ENCODE measurements at places on chromosomes 3 and 15.

GRCh38 chr3:142118911-142119310, 30.4 kb downstream of the TFDP2 start:
- no peak for DNase-seq

DNA sequence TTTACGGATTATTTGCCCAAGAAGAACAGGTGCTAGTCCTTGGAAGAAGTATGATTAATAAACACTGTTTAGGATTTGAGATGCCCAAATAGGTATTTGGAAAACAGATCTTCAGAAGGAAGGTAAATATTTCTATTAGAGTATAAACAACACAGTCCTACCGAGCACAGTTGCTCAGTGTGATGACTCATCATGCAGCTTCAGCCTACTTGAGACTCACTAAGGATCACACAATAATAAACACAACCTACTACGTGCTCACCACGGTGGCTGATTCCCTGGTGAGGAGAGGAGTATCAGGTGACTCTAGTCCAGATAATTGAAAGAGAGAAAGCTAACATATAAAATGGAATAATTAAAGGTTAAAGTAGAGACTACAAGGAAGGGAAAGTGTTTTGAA, 72.0 kb downstream of the PDZRN3 start:
- DNase-seq = no peak

- DNase-seq = no peak
Measured at GRCh38 chr3:26505399-26505798, 117.2 kb upstream of the LRRC3B start.

DNA sequence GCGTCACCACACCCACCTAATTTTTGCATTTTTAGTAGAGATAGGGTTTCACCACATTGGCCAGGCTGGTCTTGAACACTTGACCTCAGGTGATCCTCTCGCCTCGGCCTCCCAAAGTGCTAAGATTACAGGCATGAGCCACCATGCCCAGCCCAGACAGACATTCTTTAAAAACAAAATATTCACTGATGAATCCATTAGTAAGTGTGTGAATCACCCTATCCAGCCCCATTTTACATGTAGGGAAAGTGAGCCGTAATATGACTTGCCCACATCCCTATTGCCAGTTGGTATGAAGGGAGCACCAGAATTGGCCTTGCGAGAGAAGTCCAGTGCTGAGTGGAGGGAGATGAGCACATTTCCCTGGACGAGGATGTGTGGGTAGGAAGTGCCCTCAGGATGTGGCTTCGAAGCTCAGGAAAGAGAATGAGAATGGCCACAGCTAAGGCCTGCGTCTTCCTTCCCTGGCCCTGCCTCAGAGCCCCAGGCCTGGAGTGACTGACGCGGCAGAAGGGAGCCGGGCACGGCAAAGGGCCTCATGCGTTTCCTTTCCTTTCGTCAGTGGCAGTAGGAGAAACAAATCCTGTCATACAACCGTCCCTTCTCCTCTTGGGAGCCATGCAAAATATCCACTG, 28.3 kb upstream of the ETV5 start:
- DNase-seq = no peak

GRCh38 chr15:68080783-68081182, 26.7 kb downstream of the PIAS1 start:
- DNase-seq = no peak

- no peak for DNase-seq
Measured at GRCh38 chr3:41188306-41188705, 11.0 kb upstream of the CTNNB1 start.

DNA sequence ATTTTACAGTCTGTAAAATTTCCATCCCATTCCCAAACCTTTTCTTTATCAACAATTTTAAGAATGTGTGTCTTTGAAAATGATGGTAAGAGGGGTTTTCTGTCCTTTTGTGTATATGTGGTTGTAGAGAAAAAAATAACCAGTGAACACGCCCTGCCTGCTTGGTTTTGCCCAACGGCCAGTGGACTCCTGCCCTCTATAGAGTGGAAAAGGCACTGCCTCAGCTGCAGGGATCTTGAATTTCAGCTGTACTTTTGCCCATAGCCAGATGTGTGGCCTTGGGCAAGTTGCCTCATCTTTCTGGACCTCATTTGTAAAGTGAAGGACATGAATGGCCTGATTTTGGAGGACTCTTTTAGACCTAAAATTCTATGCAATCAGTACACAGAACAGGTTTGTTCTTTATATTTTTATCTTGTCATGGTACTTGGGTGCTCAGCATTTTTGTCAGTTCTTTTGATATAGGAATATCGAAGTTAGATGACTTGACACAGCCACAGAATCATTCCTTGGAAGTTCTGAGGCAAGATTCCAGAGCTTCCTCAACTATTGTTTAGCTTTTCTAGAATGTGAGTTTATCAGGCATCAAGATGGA, 81.0 kb downstream of the CLDN11 start:
- DNase-seq = no peak

GRCh38 chr15:70670680-70671079, 92.7 kb downstream of the UACA start:
- no peak for DNase-seq

GRCh38 chr3:170910542-170910941, 2.1 kb upstream of the EIF5A2 start:
- no peak for DNase-seq

DNA sequence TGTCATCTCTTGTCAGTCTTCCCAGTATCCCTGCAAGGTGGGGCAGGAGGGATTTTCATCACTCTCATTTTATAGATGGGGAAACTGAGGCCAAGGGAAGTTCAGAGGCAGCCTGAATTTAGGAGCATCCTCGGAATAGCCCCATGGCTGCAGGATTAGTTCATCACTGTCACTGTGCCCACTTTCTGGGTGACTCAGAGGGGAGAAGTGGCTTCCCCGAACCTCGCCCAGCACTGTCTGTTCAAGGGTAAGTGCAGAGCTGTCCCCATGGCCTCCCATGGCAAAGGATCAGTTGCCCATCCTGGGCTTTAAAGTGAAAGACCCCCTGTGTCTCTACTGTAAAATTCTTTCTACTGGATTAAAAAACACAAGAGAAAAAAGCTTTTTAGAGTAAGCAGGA, 60.0 kb upstream of the SEC13 start:
- no peak for DNase-seq

GRCh38 chr3:59809710-59810444, 760.1 kb upstream of the CFAP20DC start:
- DNase-seq = no peak

GRCh38 chr3:29280404-29281093, at the start of gene RBMS3:
Gene RBMS3, plus strand, starts transcription at chr3:29281071.
- peak; percentile 29 for DNase-seq

DNA sequence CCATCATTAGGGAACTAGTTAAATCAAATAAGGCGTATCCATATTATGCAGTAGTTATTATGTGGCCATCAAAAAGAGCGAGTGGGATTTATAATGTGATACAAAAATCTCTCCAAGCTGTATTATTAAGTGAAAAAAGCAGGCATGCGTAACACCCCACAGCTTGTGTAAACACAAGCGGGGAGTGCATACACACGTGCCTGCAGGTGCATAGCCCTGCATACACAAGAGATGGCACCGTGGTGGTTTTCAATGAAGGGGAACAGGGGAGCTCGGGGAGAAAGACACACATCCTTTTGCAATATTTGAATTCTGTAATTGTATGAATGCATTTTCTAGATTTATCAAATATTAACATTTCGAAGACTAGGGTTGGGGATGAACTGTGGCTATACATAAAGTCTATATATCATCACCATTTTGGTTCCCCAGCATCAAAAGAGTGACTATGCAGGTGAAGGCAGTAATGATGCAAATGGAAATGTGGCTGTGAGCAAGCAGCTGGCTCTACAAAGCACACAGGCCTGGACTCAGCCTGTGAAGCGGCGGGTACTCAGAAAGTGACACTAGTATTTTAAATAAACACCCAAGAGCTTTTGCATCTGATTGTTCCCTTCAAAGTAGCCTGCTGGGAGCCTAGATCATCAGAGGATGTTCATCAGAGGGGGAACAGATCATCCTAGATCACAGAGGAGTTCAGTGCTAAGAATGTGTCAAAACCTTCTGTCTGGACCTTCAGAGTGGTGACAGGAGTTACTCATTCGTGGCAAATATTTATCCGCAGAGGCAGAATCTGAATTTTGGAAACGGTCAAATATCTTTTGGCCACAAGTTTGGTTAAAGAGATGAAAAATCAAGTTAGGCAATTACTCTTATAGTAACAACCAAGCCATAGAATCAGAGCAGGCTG, 9.4 kb upstream of the KIF7 start:
- no peak for DNase-seq

- DNase-seq = no peak
Measured at GRCh38 chr3:165899066-165899465, 61.8 kb upstream of the BCHE start.

GRCh38 chr3:40191850-40192448, 117.6 kb upstream of the EIF1B start:
- DNase-seq = no peak

GRCh38 chr3:177764377-177764912, 567.2 kb upstream of the TBL1XR1 start:
- no peak for DNase-seq

GRCh38 chr3:173826416-173826815, 428.9 kb downstream of the NLGN1 start:
- DNase-seq = no peak

- DNase-seq = no peak
Measured at GRCh38 chr15:78093242-78094020, 1.1 kb downstream of the SH2D7 start.

- DNase-seq = no peak
Measured at GRCh38 chr15:33735637-33736247, 232.6 kb upstream of the CHRM5 start.

- DNase-seq = no peak
Measured at GRCh38 chr3:100465892-100466777, 26.3 kb upstream of the TMEM45A start.

GRCh38 chr3:155948476-155948875, 78.0 kb downstream of the GMPS start:
- DNase-seq = no peak

- no peak for DNase-seq
Measured at GRCh38 chr15:81331600-81331999, 7.7 kb upstream of the STARD5 start.

GRCh38 chr15:63783441-63783840, 50.3 kb downstream of the HERC1 start:
- no peak for DNase-seq

- no peak for DNase-seq
Measured at GRCh38 chr3:197224034-197224444, 74.4 kb downstream of the DLG1 start.

DNA sequence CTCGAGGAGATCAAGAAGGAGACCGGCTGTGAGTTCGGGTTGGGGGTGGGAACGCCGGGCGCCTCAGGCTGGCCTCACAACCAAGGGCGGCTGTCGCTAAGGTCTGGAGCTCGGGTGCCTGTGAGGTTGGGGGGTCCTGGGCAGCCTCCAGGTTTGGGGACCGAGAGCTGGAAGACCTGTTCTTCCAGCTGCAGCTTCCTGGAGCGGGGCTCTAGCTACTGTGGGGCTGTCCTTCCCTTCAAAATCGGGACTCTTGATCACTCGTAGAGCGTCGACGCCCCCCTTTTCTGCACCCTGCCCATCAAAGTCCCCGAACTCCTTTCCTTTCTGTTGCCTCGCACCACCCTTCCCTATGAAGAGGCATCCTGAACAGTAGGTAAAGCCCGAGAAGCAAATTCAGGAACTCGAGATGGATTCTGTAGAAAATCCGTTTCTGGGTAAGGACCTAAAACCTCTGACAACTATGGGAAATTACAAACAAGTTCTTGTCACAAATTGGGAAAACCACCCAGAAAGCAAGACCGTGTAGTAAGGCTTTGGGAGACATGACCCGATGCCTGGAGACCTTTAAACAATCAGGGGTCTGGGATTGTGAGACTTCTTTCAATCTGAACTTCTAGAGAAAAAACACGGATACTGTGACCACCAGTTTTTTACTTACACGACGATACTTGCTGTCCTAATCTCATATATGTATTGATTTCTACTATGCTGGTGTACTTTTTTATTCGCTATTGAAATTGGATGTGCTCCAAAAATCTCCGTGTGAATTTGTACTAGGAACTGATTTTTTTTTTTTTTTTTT, 556 bp downstream of the CHP1 start:
- no peak for DNase-seq

DNA sequence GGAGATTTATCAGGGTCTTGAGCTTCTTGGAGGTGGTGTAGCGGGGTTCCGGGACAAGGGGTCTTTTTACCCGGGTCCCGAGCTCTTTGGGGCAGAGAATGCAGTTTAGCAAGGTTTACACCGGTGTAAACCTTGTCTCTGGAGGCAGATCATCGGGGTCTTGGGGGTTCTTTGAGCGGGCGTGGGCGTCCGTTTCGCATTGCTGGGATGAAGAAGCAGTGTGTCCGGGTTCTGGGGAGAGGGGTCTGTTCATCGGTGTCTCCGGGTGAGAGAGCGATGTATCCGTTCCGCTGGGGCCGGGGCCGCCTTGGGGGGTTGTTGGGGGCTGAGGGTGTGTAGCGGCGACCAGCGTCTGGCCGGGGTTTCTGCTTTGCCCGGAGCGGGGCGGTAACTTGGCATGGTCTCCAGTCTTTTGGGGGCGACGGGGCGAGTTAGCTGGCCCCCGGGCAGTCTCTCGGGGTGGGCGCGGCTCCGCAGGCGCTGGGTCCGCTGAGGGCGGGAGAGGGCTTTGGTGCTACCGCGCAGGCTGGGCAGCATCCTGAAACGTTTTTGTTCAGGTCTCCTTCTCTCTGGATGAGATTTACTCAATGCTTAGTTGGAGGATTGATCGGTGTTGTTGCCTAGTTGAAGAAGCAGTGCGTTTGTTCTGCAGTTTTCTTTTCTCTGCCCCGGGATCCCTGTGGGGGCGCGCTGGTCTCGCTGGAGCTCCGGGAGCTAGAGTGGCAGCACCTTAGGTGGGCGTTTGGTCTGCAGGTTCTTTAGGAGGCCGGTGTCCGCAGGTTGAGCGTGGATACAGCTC, 843 bp downstream of the GLCE start:
- no peak for DNase-seq

- no peak for DNase-seq
Measured at GRCh38 chr3:69649120-69650065, 89.9 kb upstream of the MITF start.

- no peak for DNase-seq
Measured at GRCh38 chr3:38090453-38090852, 46.5 kb downstream of the ACAA1 start.

- DNase-seq = peak; percentile 13
Measured at GRCh38 chr3:47578691-47579632, at the start of gene CSPG5. Gene CSPG5, minus strand, starts transcription at chr3:47578865. Its CDS starts 172 bp downstream, at chr3:47578693.

- DNase-seq = no peak
Measured at GRCh38 chr15:52111517-52112202, 915 bp downstream of the BCL2L10 start.

DNA sequence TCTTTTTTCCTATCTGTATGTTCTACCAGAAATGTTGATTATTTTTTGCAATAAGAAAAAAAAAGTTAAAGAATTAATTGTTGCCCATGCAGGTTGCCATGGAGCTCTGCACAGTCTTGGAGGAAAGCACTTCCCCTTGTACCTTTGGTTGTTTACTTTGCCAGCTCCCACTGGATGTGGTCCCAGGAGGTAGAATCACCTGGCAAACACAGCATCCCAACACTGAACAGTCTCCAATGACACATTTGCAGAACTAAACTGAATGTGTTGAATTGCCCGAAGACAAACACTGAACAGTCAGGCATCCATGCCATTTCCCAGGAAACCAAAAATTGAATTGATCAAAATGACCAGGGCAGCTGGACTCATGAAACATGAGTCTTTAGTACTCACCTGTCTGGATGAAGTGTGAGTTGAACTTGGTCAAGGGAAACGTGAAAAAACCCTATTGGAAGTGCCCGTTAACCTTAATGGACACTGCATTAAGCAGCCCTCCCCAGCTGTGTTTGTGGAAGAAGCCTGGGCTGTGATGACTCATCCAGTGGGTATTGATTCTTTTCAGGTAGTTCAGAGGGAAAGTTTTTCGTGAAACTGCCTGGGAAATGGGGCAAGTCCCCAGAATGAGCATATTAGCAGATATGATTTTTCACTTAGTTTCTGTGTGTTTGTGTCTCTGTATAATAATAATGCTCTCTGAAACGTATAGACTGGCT, 284.7 kb upstream of the STT3B start:
- no peak for DNase-seq

Measured in amygdala (tissue), 56 donors.